PC-9 (cell line): ENCODE measurements at places on chromosomes 6 and 20. TPM values are rescaled to one million over a fixed set of nuclear protein-coding genes. Genes with fewer than 3 reads are reported as not detected.
A peak's percentile ranks its signal among the peaks of the same experiment; 100 is the strongest.

Gene TPD52L1
- total RNA-seq, result 184 and 203 TPM in 2 replicates

Gene FAM217A
- not detected in 2 replicates for total RNA-seq

Gene IRF4
- total RNA-seq, result not detected in 2 replicates

Gene EMILIN3
- not detected in 2 replicates for total RNA-seq

Gene ALDH8A1
- 0.83 and 1.1 TPM in 2 replicates for total RNA-seq

Gene UTRN
- 108 and 125 TPM in 2 replicates for total RNA-seq

Gene TTK
- total RNA-seq, result 28.7 and 40.3 TPM in 2 replicates

Gene SNTA1
- total RNA-seq, result 7.6 and 10.1 TPM in 2 replicates

Gene PTK7
- total RNA-seq, result 106 and 110 TPM in 2 replicates

Gene NKX2-2
- not detected in 2 replicates for total RNA-seq

Gene CCN6
- total RNA-seq, result not detected in 2 replicates

Gene HLA-DQB1
- total RNA-seq, result 3.8 and 5.9 TPM in 2 replicates

Gene CLPSL2
- 0.76 TPM in 1 of 2 replicates, not detected in the other for total RNA-seq

GRCh38 chr6:167528239-167528638, 203.4 kb downstream of the TTLL2 start:
- no peak for DNase-seq
- H3K36me3 ChIP-seq, result no peaks in the 10 kb centered on the region
- H3K27ac ChIP-seq, result no peak overlapping the region
- H3K4me1 ChIP-seq, result no peaks in the 10 kb centered on the region

GRCh38 chr6:108559097-108559883, 1.4 kb upstream of the FOXO3 start:
- DNase-seq, result peak; percentile 83
- H3K27me3 ChIP-seq, result no peaks in the 10 kb centered on the region
- H3K4me1 ChIP-seq, result peaks cover 16% of the 10 kb centered on the region
- H3K27ac ChIP-seq, result peak overlapping the region; percentile 65

DNA sequence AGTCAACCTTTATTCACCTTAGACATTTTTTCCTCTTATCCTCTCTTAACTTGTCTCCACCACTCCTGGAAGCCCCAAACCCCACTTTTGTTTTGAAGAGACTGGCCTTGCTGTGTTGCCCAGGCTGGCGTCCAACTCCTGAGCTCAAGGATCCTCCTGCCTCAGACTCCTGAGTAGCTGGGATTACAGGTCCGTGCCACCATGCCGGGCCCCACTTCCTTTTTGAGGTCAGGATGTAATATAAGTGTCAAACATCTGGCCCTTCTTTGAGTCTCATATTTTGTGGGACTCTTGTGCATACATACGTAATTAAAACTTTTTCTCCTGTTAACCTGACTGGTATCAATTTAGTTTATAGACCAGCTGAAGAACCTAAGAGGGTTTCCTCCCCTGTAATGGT, 1.4 kb upstream of the CDK19 start:
- no peak for DNase-seq
- peaks cover 30% of the 10 kb centered on the region for H3K4me1 ChIP-seq
- H3K36me3 ChIP-seq, result no peaks in the 10 kb centered on the region
- H3K27ac ChIP-seq, result peak overlapping the region; percentile 80; the same call in 1 of the 2 replicates
- no peaks in the 10 kb centered on the region for H3K27me3 ChIP-seq

DNA sequence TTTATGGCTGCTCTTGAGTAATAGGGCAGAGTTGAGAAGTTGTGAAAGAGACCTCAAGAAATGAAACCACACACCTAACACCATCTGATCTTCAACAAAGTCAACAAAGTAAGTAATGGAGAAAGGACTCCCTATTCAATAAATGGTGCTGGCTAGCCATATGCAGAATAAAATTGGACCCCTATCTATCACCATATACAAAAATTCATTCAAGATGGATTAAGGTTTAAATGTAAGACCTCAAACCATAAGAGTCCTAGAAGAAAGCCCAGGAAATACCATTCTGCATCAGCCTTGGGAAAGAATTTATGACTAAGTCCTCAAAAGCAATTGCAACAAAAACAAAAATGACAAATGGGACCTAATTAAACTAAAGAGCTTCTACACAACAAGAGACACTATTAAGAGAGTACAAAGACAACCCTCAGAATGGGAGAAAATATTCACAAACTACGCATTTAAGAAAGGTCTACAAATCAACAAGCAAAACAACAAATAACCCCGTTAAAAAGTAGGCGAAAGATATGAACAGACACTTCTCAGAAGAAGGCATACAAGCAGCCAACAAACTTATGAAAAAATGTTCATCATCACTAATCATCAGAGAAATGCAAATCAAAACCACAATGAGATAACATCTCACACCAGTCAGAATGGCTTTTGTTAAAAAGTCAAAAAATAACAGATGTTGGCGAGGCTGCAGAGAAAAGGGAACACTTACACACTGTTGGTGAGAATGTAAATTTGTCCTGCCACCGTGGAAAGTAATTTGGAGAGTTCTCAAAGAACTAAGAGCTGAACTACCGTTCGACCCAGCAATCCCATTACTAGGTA, 4.0 kb downstream of the MAP3K5 start:
- DNase-seq, result peak; percentile 89
- peaks cover 73% of the 10 kb centered on the region for H3K4me1 ChIP-seq
- H3K27me3 ChIP-seq, result no peaks in the 10 kb centered on the region
- H3K4me3 ChIP-seq, result peak overlapping the region; percentile 97
- H3K36me3 ChIP-seq, result peaks cover 22% of the 10 kb centered on the region; the same call in 1 of the 2 replicates

GRCh38 chr6:18326001-18326400, 61.1 kb upstream of the RNF144B start:
- no peak overlapping the region for H3K4me3 ChIP-seq
- H3K27ac ChIP-seq, result no peak overlapping the region
- H3K27me3 ChIP-seq, result no peaks in the 10 kb centered on the region
- H3K36me3 ChIP-seq, result no peaks in the 10 kb centered on the region

DNA sequence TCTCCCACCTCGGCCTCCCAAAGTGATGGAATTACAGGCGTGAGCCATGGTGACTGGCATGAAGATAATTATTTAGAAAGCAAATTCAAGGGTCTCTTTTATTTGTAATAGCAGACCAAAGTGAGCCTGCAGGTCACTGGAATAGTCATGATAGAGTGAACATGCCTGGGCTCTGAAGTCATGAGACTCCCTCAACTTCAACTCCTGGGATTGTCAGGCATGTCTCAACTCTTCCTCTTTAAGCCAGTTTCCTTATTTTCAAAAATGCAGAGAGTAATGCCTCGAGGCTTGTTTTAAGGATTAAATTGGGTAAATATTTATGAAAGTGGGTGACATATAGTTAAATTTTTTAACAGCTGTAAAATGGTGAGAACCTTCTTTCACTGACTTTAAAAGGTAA, 22.7 kb upstream of the HECA start:
- H3K4me1 ChIP-seq, result no peaks in the 10 kb centered on the region; the same call in 1 of the 2 replicates
- no peak overlapping the region for H3K27ac ChIP-seq
- no peaks in the 10 kb centered on the region for H3K36me3 ChIP-seq
- no peaks in the 10 kb centered on the region for H3K27me3 ChIP-seq

DNA sequence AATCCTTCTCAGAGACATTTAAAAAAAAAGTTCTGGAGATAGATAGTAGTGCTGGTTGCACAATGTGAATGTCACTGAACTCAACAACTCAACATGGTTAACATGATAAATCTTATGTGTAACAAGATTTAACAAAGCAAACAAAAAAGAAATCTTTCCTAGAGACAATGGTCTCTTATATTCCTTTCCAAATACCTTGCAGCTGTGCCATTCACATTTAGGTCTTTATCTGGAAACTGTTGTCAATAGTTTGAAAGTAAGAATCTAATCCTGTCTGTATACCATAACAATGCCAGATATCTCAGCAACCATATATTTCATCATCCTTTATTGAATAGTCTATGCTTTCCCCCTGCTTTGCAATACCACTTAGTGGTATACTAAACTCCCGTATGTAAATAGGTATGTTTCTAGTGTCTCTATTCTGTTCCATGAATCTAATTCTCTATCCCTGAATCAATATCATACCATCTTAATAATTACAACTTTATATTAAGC, 2.1 kb downstream of the SERAC1 start:
- no peak for DNase-seq
- no peak overlapping the region for H3K27ac ChIP-seq
- no peaks in the 10 kb centered on the region for H3K36me3 ChIP-seq
- H3K27me3 ChIP-seq, result no peaks in the 10 kb centered on the region
- H3K4me1 ChIP-seq, result peaks cover 20% of the 10 kb centered on the region
- H3K4me3 ChIP-seq, result no peak overlapping the region

DNA sequence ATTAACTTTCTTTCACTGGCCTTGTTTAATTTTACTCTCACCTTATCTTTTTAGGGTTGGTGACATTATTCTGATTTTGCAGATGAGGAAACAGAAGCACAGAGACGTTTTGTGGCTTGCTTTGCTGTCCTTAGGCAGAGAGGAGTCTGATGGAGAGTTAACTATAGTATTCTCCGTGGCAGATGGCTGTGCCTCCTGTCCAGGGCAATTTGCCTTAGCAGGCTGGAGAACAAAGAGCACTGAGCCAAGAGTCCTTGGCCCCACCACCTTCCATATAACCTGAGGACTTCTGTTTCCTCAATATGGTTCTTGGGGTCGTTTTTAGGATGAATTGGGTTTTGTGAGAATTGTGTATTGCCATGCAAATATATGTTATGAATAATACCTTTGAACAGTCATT, 71.4 kb upstream of the BACH2 start:
- H3K36me3 ChIP-seq, result no peaks in the 10 kb centered on the region
- peaks cover 21% of the 10 kb centered on the region for H3K4me1 ChIP-seq
- H3K27ac ChIP-seq, result peak overlapping the region; percentile 74
- H3K27me3 ChIP-seq, result no peaks in the 10 kb centered on the region

DNA sequence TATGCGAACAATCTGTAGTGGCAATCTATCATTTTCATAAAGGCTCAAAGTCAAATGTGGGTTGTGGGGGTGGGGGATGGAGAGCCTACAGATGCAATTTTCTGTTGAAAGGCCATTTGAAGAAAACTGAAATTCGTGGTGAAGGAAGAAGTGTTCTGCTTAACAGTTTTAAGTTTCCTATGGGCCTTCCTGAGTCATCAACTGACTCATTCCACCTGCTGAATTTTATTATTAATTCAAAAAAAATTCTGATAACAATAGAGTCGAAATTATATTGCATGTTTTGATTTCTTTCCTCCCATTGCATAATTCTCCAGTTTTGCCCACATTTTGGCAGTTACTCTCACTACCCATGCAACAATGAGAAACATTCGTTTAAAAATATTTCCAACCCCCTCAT, 622.3 kb upstream of the ARID1B start:
- no peaks in the 10 kb centered on the region for H3K4me1 ChIP-seq
- no peak for DNase-seq
- no peak overlapping the region for H3K27ac ChIP-seq
- H3K27me3 ChIP-seq, result no peaks in the 10 kb centered on the region

DNA sequence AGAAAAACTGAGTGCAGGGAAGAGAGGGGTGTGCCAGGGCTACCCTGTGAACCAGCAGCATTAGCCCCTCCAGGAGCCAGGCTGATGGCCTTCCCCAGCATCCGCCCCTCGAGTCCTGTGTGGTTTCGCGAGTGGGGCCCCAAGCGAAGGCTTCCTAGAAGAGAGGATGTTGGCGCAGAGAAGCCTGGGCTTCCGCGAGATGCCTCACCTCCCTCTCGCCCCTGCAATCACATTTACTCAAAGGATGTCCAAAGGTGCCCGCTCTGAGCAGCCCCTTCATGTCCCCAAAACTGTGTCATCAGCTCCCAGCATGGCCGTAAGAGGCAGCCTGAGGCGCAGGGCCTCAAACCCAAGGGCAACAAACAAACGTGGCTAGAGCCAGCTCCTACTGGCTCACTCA, 111.7 kb downstream of the PREX1 start:
- H3K36me3 ChIP-seq, result no peaks in the 10 kb centered on the region
- H3K27ac ChIP-seq, result no peak overlapping the region
- H3K4me1 ChIP-seq, result no peaks in the 10 kb centered on the region
- DNase-seq, result no peak

GRCh38 chr20:56391596-56392131, 351 bp downstream of the AURKA start:
- H3K4me1 ChIP-seq, result peaks cover 24% of the 10 kb centered on the region
- H3K4me3 ChIP-seq, result peak overlapping the region; percentile 76
- H3K27ac ChIP-seq, result peak overlapping the region; percentile 72
- DNase-seq, result no peak
- peaks cover 35% of the 10 kb centered on the region for H3K36me3 ChIP-seq
- no peaks in the 10 kb centered on the region for H3K27me3 ChIP-seq

DNA sequence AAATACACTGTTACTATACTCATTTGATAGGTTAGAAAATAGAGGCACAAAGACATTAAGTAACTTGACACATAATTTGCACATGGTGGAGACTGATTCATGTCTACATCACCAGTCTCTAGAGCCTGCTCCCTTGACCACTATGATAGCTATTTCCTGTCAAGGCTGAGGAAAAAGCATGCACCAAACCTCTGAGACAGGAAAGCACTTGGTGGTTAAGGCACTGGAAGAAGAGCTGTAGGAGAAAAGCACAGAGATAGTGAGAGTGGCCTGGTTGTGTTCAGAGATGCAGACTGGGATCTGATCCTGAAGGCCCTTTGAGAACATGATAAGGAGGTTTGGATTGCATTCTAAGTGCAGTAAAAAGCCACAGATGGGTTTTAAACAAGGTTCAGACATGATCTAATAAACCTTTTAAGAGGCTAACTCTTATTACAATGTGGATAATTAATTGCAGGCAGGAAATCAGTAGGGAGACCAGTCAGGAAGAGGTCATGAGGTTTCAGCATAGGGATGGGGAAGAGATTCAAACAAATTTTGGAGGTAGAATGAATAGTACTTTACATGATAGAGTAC, 168.9 kb downstream of the PHF3 start:
- no peaks in the 10 kb centered on the region for H3K27me3 ChIP-seq
- no peak overlapping the region for H3K27ac ChIP-seq
- H3K36me3 ChIP-seq, result no peaks in the 10 kb centered on the region
- DNase-seq, result no peak
- H3K4me3 ChIP-seq, result no peak overlapping the region

GRCh38 chr6:45494416-45495135, 116.8 kb upstream of the SUPT3H start:
- no peak for DNase-seq
- H3K27me3 ChIP-seq, result no peaks in the 10 kb centered on the region
- peaks cover 3% of the 10 kb centered on the region; the same call in 1 of the 2 replicates for H3K36me3 ChIP-seq
- H3K4me3 ChIP-seq, result no peak overlapping the region
- H3K4me1 ChIP-seq, result no peaks in the 10 kb centered on the region
- no peak overlapping the region for H3K27ac ChIP-seq

DNA sequence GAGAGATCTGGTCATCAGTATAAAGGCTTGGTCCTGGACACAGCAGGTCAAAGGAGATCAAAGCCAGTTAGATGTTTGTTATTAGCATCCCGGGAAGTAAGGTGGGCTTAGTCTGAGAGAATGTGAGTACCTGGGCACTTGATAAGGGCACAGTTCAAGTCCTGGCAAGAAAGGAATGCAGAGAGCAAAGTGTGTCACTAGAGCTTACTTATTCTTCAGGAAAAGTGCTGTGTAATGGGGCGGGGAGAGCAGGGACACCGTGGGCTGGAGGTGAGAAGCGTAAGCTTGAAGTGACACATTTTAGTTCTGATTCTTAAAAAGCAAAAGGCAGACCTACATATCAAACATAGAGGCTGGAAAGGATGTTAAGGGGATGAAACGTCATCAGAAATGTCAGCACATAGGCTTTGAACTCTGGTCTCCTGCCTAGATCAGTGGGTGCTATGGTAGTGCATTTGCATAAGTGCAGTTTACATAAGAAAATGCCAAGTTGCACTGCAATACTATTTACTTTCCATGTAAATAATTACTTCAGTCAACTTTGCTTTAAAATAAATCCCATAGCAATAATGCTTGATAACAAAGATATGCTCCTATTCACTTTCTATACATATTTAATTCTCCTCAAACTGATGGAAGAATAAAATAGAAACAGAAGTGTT, 2.6 kb downstream of the SAMD5 start:
- no peak overlapping the region for H3K4me3 ChIP-seq
- no peak overlapping the region for H3K27ac ChIP-seq
- H3K27me3 ChIP-seq, result no peaks in the 10 kb centered on the region
- DNase-seq, result no peak
